ENCODE measurements at places on chromosomes 1 and 21.

GRCh38 chr1:230542054-230542453 lies 100.2 kb upstream of the COG2 start:
- DNase-seq = no peak

DNA sequence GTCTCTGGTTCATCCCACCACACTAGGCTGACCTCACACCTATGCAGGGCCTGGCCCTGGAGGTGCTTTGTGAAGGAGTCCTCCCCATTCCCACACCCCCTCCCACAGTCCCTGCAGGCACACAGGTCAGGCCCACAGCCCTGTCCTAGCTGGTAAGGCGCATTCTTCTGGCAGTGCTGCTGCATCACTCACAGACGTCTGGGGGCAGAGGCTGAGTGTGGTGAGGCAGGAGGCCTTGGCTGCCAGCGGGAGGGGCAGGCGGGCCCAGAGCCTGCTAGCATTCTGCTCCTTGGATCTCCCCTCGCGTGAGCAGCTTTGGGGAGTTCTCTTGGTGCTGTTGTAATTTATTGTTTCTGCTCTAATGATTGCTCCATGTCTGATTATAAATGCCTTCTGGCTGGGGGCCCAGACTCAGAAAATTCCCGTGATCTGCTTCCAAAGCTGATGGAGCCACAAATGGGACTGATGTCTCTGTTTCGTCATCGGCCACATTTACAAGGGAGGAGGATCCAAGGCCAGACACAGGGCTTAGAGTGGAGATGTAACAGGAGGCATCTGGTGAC lies 62.9 kb downstream of the TRABD2B start:
- peak; percentile 64 for DNase-seq

DNA sequence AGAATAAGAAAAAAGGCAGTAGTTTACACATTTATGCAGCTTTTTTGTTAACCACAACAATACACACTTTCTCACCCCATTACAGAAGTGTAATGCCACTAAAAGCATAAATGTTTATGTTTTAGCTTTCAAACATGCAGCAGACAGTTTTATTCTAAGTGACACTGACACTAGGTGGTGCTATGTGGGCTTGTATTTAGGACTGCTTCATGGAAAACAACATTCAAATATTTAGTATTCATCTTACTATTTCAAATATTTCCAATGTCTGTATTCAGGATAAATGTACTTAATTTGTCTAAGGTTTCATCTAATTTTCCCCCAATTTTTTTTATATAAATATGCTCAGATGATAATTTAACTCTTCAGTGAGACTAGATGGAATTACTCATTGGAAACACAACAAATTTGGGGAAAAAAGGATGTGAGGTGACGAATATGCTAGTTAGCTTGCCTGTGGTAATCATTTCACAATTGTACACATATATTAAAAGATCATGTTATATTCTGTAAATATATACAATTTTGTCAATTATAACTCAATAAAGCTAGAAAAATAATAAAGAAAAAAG lies 71.4 kb downstream of the USP1 start:
- DNase-seq = no peak

- DNase-seq = no peak
These were observed 659.1 kb downstream of the MRPL39 start for GRCh38 chr21:24948186-24948585.

- no peak for DNase-seq
These were observed 89.9 kb downstream of the RAVER2 start for GRCh38 chr1:64834734-64835133.

- DNase-seq = no peak
These were observed 20.7 kb upstream of the RGS1 start for GRCh38 chr1:192554904-192555303.

GRCh38 chr1:101242324-101243050 lies 5.7 kb downstream of the S1PR1 start:
- no peak for DNase-seq

GRCh38 chr21:44414291-44415072 lies 40.8 kb upstream of the LRRC3 start:
- DNase-seq = no peak

- DNase-seq = no peak
These were observed 286.9 kb downstream of the KIF26B start for GRCh38 chr1:245441689-245442088.

DNA sequence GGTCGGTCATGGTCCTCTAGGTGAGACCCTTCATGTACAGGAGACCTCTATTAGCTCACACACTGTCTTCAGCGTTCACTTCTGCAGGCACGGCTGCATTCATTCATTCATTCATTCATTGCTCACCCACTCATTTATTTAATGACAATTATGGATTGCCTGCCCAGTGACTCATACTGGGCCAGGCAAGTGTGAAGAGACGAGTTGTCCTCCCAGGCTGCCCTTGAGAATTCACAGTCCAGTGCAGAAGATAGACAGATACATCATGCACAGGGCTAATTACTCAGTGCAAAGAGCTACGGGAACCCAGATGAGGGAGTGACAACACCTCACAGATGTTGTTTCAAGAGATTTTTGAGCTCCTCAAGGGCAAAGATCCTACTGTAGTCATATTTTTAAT lies 248.4 kb downstream of the TNR start:
- no peak for DNase-seq

GRCh38 chr1:201042779-201043461 lies 19.4 kb upstream of the KIF21B start:
- DNase-seq = peak; percentile 18

DNA sequence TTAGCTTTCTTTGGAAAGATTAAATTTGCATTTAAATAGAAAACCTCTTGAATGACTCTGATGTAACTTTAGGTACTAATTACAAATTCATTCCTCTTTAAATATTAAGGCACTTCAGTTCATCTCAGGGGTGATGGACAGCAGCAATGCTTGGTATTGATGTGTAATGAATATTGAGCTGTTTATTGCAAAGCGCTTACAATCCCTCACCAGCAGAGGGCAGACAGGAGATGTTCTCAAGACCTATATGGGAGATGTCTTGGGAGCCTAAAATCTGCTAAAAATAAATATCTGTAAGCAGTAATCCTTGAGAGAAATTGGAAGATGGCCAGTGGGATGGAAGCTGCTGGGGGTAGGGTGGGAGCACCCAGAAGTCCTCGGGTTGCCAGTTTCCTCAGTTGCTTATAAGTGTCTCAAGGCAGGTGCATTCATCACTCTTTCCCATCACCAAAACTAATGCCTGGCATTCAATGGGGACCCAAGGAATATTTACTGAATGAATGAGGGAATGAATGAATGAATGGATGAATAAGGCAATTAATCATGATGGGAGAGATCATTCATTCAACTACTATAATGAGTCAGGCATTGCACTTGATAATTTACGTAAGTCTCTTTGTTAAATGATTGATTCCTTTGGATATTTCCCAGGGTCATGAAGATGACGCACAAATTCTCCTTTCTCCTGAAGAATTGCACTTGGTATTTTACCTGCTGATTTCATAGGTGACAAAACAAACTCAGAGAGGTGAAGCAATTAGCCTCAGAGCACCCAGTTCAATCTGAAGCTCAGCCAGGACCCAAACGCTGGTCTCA lies 2.3 kb downstream of the KLHDC8A start:
- DNase-seq = no peak

- DNase-seq = no peak
These were observed 92.2 kb upstream of the ZBTB40 start for GRCh38 chr1:22359427-22359826.

- DNase-seq = no peak
These were observed 146.9 kb downstream of the PDE4B start for GRCh38 chr1:65939636-65940035.

DNA sequence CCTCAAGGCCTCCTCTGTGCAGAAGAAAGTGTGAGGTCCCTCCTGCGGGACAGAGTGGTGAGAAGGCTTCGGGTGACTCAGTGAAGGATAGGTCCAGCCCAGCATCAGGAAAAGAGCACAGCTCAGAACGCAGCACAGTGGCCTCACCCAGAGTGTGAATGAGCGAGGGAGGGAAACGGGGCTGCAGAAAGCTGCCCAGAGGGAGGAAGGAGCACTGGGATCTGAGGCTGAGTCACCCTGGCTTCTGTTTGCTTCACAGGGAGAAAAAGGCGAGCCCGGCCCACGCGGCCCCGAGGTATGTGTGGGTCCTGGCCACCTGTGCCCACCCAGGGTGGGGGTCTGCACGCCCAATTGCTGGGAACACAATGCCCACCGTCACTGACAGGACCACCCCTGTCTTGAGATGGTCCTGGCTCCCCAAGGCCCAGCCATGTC lies 24.3 kb downstream of the COL6A2 start:
- no peak for DNase-seq

DNA sequence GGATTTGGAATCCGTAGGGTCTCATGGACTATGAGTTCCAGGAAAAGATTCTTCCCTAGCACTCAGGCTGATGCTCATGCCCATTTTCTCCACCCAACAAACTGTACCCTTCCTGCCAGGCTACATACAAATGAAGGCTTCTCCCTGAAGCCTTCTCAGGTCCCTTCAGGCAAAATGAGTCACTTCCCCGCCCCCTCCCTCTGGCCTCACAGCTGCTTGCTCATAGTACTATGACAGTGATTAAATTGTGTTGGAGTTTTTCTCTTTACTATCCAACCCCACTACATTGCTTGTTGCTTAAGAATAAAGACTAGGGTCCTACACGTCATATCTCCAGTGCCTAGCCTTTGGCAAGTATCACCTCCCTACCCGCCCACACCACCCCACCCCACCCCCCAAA lies 207.6 kb upstream of the NFIA start:
- no peak for DNase-seq

- DNase-seq = no peak
These were observed 1313.1 kb downstream of the MRPL39 start for GRCh38 chr21:24294171-24294570.

DNA sequence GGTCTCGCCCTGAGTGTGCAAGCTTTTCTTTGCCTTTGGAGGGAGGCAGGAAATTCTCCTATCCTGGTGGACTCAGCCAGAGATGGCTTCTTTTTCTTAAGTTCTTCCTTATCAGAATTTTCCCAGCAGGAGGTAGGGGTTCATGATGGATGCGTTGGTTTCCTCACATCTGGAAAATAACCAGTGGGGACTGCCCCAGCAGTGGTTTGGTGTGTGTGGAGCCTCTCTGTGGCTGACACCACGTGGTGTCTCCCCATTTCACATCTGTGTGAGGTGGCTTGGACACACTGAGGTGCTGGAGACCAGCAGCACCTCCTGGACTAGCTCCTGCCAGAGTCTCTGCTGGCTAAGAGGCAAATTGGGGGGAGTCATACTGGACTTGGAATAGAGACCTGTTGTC lies 32.6 kb downstream of the B3GALT5 start:
- no peak for DNase-seq

DNA sequence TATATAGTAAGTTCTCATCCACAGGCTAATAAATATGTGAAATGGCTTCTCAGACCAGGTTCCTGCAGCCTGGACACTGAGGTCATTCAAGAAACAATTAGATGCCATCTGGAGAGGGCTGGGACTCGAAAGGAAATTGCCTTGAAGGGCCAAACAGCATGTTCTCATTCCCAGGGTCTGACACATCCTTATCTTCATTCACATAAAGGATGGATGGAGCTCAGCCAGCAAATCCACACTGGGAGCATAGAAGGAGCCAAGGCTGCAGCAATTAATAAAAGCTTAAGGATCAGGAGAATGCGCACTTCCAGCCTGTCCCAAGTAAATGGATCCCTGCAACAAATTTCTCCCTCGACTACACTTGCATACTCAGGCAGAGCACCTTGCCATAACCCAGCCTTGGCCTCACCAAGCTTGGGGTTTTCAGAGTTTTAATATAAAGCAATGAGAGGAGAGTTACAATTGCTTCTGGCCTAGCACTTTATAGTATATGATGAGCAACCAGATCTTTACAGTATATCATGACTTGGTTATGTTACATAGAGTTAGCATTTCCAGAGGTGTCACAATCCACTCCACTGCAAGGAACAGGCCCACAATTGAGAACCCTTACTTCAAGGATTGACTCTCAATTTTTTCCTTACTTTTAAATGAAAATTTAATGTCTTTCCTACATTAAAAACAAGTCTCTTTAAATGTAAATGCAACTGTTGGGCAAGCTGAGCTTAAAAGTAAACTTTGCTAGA lies 55.9 kb downstream of the BCAR3 start:
- no peak for DNase-seq

DNA sequence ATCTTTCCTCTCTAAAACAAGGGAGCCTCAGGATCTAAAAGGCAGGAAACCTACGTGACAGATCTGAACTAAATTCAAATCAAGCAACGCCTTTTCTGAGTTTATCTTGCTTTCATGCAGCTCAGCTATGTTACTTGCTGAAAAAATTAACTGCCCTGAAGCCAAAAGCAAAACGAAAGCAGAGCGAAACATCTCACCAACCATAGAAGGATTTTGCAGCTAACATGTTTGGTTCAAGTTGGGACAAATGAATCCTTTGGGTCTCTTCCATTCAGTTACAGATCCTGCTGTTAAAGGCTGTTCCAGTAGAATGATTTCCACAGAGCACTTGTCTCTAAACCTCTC lies 482 bp downstream of the SLC2A5 start:
- no peak for DNase-seq

GRCh38 chr1:231107151-231107550 lies 54.7 kb upstream of the TRIM67 start:
- no peak for DNase-seq

GRCh38 chr1:3944578-3945125 lies 44.6 kb upstream of the C1orf174 start:
- DNase-seq = no peak

DNA sequence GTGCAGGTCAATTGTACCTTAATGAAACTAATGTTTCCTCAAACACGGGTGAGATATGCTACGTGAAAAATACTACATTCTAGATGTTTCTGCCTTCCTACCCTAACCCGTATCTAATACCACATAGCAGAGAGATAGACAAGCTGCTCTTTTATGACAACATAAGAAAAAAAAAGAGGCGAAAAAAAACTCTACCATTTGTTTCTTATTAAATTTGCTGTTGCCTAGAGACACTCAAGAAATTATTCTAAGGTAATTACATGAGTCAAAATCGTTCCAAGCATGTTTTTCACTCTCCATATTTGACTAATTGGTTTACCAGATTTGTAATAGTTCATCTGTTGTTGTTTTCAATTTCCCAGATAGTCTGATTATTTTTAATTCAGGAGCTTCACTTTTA lies 27.4 kb downstream of the PALMD start:
- no peak for DNase-seq

DNA sequence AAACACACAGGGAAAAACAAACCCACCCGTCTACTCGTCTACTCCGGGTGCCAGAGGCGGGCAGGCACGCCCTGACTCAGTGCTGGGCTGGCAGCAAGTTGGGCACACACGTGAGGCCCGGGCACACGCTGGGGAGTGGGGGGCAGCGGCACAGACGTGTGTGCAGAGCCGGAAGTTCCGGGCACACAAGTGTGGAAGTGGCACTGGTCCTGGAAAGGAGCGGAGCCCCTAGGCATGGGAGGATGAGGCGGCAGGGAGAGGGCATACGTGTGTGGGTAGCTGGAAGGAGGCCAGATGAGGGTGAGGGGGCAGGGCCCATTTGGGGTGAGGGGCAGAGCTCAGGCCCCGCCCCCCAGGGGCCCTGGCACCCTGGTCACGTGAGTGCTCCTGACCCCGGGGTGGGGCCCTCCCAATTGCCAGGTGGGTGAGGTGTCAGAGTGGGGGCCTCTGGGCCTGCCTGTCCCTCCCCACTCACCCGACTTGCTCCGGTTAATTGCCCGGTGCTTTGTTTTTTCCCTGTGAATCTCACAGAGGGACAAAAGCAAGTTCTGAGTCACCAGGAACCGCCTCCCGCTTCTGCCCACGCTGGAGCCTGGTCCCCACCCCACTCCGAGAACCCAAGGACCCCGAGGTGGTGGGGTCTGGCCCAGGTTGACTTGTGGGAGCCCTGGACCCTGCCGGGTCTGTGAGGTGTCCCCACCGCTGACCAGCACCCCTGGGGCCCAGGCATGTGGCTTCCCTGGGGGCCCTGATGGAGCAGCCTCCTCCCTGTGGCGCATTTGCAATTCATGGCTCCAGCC lies 104.8 kb upstream of the CASZ1 start:
- DNase-seq = no peak

- no peak for DNase-seq
These were observed 77.5 kb downstream of the TPR start for GRCh38 chr1:186297439-186298045.

Data from substantia nigra (tissue), 51 donors.